Activated CD8-positive, alpha-beta memory T cell treated with anti-CD3 and anti-CD28 coated beads, Interleukin-2, amount 50 U/mL, for 48 hours (primary cell): ENCODE measurements at places on chromosomes 11 and 22.

- peak; percentile 13 for DNase-seq
Observed at GRCh38 chr22:49113758-49114157, 713.9 kb downstream of the BRD1 start.

DNA sequence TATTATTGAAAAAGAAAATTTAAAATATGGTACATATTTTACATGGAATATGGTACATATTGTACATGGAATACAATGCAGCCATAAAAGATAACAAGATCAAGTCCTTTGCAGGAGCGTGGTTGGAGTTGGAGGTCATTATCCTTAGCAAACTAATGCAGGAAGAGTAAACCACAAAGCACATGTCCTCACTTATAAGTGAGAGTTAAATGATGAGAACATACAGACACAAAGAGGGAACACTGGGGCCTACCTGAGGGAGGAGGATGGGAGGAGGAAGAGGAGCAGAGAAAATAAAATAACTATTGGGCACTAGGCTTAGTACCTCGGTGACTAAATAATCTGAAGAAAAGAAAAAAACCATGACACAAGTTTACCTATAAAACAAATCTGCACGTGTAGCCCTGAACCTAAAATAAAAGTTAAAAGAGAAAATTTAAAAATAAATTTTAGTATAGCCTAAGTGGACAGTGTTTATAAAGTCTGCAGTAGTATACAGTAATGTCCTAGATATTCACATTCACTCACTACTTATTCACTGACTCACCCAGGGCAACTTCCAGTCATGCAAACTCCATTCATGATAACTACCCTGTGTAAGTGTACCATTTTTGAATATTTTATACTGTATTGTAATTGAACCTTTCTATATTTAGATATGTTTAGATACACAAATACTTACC is 204.4 kb downstream of the FAM76B start:
- no peak for DNase-seq

- no peak for DNase-seq
Observed at GRCh38 chr11:30960387-30960992, 374.3 kb upstream of the MPPED2 start.

DNA sequence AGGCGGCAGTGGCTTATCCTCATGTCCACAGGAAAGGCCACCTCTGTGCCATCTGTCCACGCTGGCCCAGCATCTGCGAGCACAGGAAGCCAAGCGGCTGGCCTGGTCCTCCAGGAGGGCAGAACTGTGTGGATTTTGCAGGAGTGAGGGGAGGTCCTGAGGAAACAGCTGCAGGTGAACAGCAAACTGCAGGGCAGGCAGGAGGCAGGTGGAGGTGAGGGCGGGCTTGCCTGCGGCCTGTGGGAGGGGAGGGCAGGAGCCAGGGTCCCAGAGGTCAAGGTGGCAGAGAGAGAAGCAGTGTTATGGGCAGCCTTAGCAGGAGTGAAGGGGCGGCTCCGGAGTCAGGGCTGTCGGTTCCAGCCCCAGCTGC is 369.7 kb downstream of the SHANK2 start:
- DNase-seq = no peak

DNA sequence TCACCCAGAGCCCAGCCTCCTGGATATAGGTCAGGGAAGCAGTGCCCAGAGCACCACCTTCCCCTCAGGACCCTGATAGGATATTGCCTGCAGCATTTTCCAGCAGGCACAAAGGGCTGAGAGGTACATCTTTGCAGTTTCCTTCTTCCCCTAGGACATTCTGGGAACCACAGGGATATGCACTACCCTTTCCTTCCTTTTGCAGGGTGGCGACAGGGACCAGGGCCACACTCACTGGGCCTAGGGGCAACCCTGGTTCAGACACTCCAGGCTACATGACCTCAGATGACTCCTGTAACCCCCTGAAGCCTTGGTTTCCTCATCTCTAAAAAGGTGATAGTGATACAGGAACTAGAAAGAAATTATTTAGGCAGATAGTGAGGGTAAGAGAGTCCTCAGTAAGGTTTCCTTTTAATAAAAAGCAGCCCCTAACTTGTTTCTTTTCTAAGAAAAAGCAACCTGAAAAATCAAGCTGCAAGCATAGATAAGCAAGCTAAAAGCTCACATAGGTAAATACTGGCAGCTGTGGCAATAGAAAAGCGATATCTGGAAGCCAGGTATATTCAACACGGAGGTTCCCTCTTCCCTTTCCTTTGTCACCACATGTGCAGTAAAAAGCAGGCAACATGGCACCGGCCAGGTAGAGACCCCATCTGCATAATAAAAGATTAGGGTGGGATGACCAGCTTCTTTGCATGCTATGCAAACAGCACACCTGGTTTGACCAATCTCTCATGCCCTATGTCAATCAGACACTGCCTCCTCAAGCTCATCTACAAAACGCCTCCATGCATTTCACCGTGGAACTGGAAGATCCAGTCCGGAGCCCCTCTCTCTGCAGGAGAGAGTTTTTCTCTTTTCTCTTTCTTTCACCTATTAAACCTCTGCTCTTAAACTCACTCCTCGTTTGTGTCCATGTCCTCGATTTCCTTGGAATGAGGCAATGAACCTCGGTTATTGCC is 13.2 kb upstream of the MRGPRX2 start:
- no peak for DNase-seq

DNA sequence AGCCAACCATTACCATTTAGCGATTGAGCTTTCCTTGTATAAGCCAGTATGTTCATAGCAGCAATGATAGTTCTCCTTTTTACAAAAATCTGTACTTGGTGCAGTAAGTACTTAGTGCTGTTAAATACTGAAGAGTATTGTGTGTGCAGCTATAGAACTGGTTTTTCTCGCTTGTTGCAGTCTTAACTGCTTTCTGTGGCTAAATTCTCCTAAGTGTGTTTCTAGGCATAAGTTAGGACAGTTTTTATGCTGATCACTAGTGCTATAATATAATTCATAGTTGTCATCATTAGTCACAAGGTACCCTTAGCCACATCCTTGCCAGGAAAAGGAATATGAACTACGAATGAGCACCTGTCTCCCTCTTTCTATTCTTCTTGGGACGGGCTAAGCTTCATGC is 107.7 kb downstream of the GRAMD1B start:
- no peak for DNase-seq
